ENCODE measurements at places on chromosomes 12 and 14. TPM values are rescaled to one million over a fixed set of nuclear protein-coding genes. Genes with fewer than 3 reads are reported as not detected.

DNA sequence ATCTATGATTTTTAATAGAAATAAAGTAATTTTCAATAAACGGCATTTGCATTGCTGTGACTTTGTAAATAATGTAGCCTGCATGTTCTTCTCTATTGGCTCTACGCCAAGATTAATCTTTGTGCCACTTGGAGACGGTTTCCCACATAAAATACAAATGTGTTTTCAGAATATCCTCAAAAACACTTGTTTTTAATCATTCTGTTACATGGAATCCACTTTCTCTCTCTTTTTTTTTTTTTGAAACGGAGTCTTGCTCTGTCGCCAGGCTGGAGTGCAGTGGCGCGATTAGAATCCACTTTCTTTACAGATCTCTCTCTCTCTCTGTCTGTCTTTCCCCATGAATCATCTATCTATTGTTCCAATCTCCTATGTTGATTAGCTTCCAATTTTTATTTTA is 22.8 kb upstream of the SSPN start:
- no peak overlapping the region for H3K27ac ChIP-seq
- H3K4me1 ChIP-seq: no peaks in the 10 kb centered on the region
- H3K36me3 ChIP-seq: no peaks in the 10 kb centered on the region

DNA sequence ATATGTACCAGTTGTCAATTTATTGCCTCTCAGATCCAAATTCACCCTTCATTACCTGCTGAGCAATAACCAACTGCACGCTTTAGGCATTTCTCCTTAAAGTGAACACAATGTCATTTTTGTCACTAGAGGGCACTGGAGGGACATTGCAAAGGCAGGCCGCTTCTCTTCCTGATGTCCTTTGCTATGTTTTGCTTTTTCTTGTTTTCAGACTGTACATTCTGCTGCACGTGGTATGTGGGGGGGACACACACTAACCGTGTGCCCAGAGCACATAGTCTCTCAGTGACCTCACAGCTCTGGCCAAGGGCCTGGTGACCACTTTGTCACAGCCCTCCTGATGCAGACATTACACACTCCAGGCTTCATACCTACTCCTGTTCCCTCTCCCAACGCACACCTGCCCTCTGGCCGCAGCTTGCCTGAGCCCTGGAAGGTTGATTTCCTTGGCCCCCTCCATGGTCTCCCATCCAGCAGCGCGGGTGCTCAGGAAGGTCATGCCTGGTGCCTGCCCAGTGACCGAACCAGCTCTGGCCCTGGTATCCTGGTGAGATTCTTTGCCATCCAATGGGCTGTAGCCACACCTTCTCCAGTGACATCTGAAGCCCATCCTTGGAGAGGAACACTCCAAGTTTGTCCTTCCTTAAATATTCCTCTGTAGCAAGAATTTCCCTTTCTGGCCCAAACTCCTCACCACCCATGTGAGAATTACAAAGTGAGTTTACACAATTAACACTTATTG is 39.9 kb downstream of the MYO1H start:
- H3K4me3 ChIP-seq: no peak overlapping the region
- H3K27me3 ChIP-seq: peaks cover 16% of the 10 kb centered on the region
- no peaks in the 10 kb centered on the region for H3K4me1 ChIP-seq

- no peaks in the 10 kb centered on the region for H3K27me3 ChIP-seq
- H3K4me1 ChIP-seq: no peaks in the 10 kb centered on the region
- no peak overlapping the region for H3K4me3 ChIP-seq
- no peak overlapping the region for H3K27ac ChIP-seq
- DNase-seq: peak; percentile 76
These were observed 98.7 kb downstream of the GAS2L3 start for GRCh38 chr12:100672075-100672592.

- DNase-seq: no peak
- no peaks in the 10 kb centered on the region for H3K4me1 ChIP-seq
- no peaks in the 10 kb centered on the region for H3K36me3 ChIP-seq
These were observed 17.8 kb upstream of the CD9 start for GRCh38 chr12:6182279-6182898.

DNA sequence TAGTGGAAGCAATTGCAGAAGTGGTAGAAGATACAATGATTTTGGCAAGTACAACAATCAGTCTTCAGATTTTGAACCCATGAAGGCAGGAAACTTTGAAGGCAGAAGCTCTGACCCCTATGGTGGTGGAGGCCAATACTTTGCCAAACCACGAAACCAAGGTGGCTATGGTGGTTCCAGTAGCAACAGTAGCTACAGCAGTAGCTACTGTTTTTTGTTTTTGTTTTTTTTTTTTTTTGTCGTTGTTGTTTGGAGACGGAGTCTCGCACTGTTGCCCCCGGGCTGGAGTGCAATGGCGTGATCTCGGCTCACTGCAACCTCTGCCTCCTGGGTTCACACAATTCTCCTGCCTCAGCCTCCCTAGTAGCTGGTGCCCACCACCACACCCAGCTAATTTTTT is 47.4 kb downstream of the IFNG-AS1 start:
- peak; percentile 63 for DNase-seq
- H3K4me1 ChIP-seq: peaks cover 47% of the 10 kb centered on the region
- no peak overlapping the region for H3K4me3 ChIP-seq
- H3K27ac ChIP-seq: peak overlapping the region; percentile 65
- no peaks in the 10 kb centered on the region for H3K36me3 ChIP-seq

DNA sequence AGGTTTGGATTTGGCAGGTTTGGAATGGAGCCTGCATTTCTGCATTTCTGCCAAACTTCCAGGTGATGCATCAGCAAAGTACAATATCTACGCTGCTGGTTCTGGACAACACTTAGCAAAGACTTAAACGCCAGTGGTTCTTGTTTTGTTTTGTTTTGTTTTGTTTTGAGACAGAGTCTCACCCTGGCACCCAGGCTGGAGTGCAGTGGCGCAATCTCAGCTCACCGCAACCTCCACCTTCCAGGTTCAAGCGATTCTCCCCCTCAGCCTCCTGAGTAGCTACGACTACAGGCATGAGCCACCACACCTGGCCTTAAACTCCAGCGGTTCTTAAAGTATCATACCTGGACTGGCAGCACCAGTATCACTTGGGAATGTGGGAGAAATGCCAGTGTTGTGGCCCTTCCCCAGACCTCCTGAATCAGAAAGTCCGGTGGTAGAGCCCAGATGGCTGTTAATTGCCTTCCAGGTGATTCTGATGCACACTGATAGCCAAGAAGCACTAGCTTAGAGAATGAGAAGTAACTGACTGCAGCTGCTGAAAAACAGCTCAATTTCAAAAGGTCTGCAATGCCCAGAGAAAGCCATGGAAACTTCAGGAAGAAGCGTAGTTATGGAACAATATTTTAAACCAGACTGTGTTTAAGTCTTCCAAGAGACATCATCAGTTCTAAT is 114.8 kb upstream of the FOXN3 start:
- H3K4me3 ChIP-seq: no peak overlapping the region
- no peak for DNase-seq
- H3K27ac ChIP-seq: no peak overlapping the region
- no peaks in the 10 kb centered on the region for H3K4me1 ChIP-seq

DNA sequence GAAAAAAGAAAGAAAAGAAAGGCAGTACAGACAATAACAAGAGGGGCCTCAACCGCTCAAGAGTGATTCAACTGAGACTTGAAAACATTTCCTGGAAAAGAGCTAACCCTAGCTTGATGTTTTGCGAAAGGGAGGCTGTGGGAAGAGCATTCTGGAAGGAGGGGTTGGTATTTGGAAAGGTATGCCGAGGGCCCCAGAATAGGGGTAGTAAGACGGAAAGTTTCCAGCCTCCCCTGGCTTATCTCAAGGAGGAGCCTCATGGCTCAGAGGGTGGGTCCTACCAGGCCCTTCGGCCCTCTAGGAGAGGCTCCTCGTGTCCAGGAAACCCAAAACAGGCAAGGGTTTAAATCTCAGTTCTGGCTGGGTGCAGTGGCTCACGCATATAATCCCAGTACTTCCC is 8.4 kb downstream of the RNU4-2 start:
- H3K36me3 ChIP-seq: no peaks in the 10 kb centered on the region
- no peak overlapping the region for H3K27ac ChIP-seq
- no peaks in the 10 kb centered on the region for H3K4me1 ChIP-seq
- peaks cover 8% of the 10 kb centered on the region for H3K27me3 ChIP-seq

DNA sequence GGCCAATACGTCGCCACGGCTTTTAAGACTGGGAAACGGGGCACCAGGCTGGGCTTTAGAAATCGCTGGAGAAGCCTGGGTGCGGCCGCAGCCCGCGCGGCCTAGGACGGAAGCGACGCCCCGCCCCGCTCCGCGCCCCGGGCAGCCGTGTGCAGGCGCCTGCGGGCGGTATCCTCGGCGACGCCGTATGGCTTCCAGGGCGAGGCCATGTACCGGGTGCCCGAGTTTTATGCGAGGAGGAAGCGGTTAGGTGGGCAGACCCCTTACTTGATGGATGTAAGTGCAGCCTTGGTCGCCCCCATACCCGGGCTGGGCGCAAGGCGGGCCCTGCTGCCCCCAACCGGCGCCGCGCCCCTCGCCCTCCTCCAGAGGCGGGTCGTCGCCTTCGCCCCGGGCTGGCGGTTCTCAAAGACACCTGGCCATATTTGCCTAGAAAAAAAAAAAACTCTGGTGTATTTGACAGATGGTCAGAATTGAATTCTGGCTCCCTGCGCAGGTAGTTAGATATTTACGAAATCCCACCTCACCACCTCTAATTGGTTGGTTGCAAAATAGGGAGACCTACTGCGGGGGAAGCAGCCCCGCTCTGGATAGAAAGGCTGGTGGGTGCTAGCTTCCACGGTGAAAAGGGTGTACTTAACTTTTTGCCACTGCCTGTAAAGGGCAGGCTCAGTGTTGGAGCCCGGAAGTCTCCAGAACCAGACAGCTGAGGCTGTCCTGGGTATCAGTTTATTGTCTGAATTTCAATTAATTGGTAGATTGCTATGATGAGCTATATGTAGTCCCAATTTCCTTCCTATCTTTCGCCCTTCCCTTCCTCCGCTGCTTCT is at the start of gene PPP1R36:
Gene PPP1R36 (plus strand): TSS at position 171 of the 830 bp plus-strand sequence. CDS start 37 bp downstream, at position 208.
- H3K27ac ChIP-seq: no peak within 1 kb of the TSS
- peaks cover 2% of the 10 kb centered on the region for H3K36me3 ChIP-seq
- H3K4me3 ChIP-seq: peak within 1 kb of the TSS; percentile 59
- peaks cover 48% of the 10 kb centered on the region for H3K27me3 ChIP-seq
- peaks cover 10% of the 10 kb centered on the region for H3K4me1 ChIP-seq
- peak; percentile 84 for DNase-seq

- no peak overlapping the region for H3K4me3 ChIP-seq
- no peak for DNase-seq
- no peak overlapping the region for H3K27ac ChIP-seq
- peaks cover 14% of the 10 kb centered on the region for H3K27me3 ChIP-seq
- no peaks in the 10 kb centered on the region for H3K4me1 ChIP-seq
These were observed 53.5 kb downstream of the EGLN3 start for GRCh38 chr14:33897382-33897781.

DNA sequence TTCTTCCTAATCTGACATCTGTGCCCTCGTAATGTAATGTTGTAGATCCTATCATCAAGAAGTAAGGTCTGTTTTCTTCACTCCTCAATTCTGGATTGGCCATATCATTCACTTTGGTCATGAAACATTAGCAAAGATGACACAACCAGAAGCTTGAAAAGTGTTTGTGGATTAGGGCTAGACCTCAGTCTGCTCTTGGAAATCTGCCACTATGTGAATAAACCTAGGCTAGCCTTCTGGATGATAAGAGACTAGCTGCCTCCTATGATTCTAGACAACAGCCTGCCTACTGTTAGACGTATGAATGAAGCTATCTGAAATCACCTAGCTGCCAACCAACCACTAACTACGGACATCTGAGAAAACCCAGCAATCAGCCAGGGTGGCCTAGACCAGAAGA is 38.7 kb upstream of the LYZ start:
- peaks cover 3% of the 10 kb centered on the region for H3K27me3 ChIP-seq
- no peaks in the 10 kb centered on the region for H3K4me1 ChIP-seq
- H3K36me3 ChIP-seq: no peaks in the 10 kb centered on the region
- H3K27ac ChIP-seq: no peak overlapping the region

GRCh38 chr14:59320361-59320760 is 131.9 kb downstream of the DAAM1 start:
- H3K4me3 ChIP-seq: no peak overlapping the region
- H3K4me1 ChIP-seq: peaks cover 8% of the 10 kb centered on the region
- no peaks in the 10 kb centered on the region for H3K36me3 ChIP-seq
- no peak for DNase-seq
- no peak overlapping the region for H3K27ac ChIP-seq

GRCh38 chr14:53338192-53338591 is 185.1 kb upstream of the DDHD1 start:
- no peak for DNase-seq
- H3K27me3 ChIP-seq: no peaks in the 10 kb centered on the region
- no peak overlapping the region for H3K4me3 ChIP-seq
- no peaks in the 10 kb centered on the region for H3K36me3 ChIP-seq

GRCh38 chr14:90805084-90805391 is 11.2 kb downstream of the TTC7B start:
- no peaks in the 10 kb centered on the region for H3K36me3 ChIP-seq
- peaks cover 6% of the 10 kb centered on the region for H3K4me1 ChIP-seq
- DNase-seq: no peak
- H3K4me3 ChIP-seq: no peak overlapping the region
- no peaks in the 10 kb centered on the region for H3K27me3 ChIP-seq

- peaks cover 25% of the 10 kb centered on the region for H3K4me1 ChIP-seq
- peak overlapping the region; percentile 40 for H3K4me3 ChIP-seq
- H3K27ac ChIP-seq: peak overlapping the region; percentile 69
- H3K36me3 ChIP-seq: no peaks in the 10 kb centered on the region
- DNase-seq: peak; percentile 81
These were observed 560.5 kb downstream of the BCL11B start for GRCh38 chr14:98711453-98711852.

- no peak overlapping the region for H3K4me3 ChIP-seq
- no peak overlapping the region for H3K27ac ChIP-seq
- no peak for DNase-seq
- H3K36me3 ChIP-seq: no peaks in the 10 kb centered on the region
These were observed 92.7 kb upstream of the PRMT8 start for GRCh38 chr12:3398196-3398789.

GRCh38 chr14:75156901-75157300 is 19.5 kb downstream of the TMED10 start:
- peaks cover 48% of the 10 kb centered on the region for H3K4me1 ChIP-seq
- peak overlapping the region; percentile 5 for H3K4me3 ChIP-seq
- H3K36me3 ChIP-seq: peaks cover 10% of the 10 kb centered on the region
- peak; percentile 81 for DNase-seq
- H3K27ac ChIP-seq: no peak overlapping the region

Gene VRTN
- total RNA-seq: not detected

Gene SERPINA5
- not detected for total RNA-seq

Gene LYSET
- total RNA-seq: 18.6 TPM

Gene JPH4
- not detected for total RNA-seq

Gene METAP2
- 133 TPM for total RNA-seq

Gene AHNAK2
- total RNA-seq: 0.02 TPM

Gene RPGRIP1
- total RNA-seq: not detected

Gene TAS2R19
- 3.9 TPM for total RNA-seq

Gene SIX6
- total RNA-seq: not detected

Gene TAS2R14
- total RNA-seq: 2.7 TPM

Data from activated CD4-positive, alpha-beta T cell treated with anti-CD3 and anti-CD28 coated beads, Interleukin-2, amount 10 ng/mL, durations not matched to agents 24 days and 14 days (primary cell).